ENCODE measurements at places on chromosomes 6 and 20.
A peak's percentile ranks its signal among the peaks of the same experiment; 100 is the strongest.

DNA sequence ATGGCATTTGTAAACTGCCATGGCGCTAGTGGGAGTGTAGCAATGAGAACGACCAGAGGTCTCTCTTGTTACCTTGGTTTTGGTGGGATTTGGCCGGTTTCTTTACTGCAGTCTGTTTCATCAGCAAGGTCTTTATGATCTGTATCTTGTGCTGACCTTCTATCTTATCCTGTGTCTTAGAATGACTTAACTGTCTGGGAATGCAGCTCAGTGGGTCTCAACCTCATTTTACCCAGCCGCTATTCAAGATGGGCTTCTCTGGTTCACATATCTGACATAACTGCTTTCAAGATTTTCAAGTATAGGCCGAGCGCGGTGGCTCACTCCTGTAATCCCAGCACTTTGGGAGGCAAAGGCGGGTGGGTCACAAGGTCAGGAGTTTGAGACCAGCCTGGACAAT lies 1.9 kb upstream of the SFT2D1 start:
- DNase-seq = no peak

DNA sequence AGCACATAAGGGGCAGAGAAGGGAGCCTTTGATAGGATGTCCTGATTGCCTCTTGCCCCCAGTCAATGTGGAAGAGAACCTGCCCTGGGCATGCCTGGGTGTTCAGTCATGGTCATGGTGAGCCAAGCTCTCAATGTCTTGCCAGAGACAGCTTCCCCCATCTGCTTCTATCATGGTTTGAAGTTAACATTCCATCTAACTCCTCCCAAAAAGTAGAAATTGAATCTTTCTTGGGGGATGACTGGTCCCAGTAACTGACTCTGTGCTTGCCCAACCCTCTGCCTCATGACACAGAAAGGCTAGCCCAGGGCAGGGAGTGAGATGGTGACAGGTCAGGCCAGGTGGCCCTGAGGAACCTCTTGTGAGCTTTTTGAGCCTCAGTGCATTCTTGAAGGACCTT lies 60.1 kb downstream of the ADTRP start:
- no peak for DNase-seq

DNA sequence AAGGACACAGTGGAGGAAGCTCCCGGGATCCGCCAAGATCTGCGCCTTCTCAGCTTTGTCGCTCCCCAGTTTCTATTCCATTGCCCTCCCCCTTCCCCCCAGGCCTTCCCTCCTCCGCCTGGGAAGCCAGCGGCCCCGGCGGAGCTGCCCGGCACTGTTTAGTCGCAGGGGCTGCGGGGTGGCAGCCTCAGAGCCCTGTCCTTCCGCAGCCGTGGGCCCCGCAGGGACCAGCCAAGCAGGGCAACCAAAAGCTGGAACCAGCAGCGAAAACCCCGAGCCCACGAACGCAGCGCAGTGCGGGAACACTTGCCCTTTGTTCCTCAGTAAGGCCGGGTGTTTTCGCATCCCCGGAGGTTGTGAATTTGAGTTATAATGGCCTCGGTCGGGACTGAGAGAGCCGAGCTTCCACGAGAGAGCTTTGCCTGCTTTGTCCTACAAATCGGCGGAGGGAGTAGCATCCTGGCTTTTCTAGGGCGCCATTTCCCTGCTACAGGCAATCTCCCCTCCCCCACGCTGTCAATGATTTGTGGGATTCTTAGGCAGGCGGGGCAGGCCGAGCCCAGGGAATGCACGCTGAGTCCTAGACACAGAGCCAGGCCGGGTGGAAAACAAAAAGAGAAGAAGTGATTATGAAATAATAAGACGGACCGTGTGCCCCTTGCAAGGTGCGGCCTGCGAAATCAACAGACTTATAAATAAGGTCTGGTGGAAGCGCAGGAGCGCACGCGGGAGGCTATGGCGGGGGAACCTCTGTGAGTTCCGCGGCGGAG lies 4.0 kb upstream of the TUBB2B start:
- DNase-seq = no peak

- no peak for DNase-seq
Observed at GRCh38 chr6:155660251-155660977, 204.8 kb upstream of the NOX3 start.

GRCh38 chr6:151118461-151119123 lies 121.2 kb upstream of the AKAP12 start:
- no peak for DNase-seq

GRCh38 chr6:106064756-106065155 lies 21.4 kb upstream of the PRDM1 start:
- DNase-seq = no peak

GRCh38 chr6:41306187-41306854 lies 19.8 kb upstream of the TREM1 start:
- DNase-seq = peak; percentile 18

DNA sequence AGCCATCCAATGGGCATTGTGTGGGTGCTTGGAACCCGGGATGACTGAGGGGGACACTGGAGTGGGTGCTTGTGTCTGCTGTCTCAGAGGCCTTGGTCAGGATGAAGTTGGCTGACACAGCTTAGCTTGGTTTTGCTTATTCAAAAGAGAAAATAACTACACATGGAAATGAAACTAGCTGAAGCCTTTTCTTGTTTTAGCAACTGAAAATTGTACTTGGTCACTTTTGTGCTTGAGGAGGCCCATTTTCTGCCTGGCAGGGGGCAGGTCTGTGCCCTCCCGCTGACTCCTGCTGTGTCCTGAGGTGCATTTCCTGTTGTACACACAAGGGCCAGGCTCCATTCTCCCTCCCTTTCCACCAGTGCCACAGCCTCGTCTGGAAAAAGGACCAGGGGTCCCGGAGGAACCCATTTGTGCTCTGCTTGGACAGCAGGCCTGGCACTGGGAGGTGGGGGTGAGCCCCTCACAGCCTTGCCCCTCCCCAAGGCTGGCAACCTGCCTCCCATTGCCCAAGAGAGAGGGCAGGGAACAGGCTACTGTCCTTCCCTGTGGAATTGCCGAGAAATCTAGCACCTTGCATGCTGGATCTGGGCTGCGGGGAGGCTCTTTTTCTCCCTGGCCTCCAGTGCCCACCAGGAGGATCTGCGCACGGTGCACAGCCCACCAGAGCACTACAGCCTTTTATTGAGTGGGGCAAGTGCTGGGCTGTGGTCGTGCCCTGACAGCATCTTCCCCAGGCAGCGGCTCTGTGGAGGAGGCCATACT lies 49.4 kb downstream of the PYGB start:
- DNase-seq = no peak

DNA sequence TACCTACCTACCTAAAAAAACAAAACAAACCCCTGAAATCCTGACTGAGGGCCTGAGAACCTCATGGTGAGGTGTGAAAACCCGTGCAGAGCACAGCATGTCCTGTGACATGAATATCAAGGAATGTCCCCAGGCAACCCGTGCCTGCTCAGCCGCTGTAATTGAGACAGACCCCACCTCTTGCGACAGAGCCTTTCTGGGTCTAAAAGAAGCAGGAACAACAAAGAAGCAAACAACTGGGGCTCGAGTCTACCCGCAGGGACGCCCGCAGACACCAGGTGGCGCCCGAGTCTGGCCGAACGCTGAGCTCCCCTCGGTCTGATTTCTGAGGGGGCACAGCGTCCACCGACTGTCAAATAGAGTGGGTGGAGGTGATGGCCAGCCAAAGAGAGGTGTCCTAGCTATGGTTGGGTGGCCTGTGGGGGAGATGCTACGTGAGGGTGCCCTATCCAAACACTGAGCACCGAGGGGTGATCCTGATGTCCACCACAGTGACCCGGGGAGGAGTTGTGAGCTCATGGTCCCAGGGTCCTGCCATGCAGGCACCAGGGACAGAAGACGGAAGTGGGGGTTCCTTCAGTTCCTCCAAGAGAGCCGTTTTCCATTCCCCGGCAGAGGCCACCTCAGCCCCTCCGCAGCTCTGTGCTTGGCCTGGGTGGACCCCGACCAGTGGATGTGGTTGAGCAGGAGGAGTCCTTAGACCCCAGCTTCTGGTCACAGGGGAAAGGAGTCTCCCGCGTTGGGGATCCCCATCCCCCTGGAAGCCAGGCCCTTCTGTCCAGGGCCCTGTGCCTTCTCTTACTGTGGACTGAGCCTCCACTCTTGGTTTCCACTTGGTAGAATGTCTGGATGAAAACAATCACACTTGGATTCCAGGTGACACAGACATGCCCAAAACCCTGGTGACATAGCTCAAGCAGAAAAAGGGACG lies 268.2 kb downstream of the CDC5L start:
- peak; percentile 43 for DNase-seq

DNA sequence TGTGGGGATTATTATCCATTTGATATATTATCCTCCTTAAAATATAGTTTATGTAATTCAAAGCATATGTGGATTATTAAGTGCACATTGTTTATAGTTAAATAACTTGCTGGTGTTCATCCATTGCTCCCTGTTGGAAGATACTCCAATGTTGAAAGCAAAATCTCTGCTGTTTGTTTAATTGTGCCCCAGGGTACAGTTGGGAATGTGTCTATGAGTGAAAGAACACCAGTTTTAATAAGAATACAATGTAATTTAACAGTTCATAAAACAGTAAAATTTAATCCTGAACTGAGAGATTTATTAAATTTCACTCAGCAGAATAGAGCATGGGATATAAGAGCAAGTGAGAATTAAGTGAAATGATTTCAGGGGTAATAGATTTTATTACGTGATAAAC lies 364.9 kb downstream of the GRIK2 start:
- DNase-seq = no peak

- no peak for DNase-seq
Observed at GRCh38 chr6:72464791-72465691, 156.8 kb upstream of the KCNQ5 start.

DNA sequence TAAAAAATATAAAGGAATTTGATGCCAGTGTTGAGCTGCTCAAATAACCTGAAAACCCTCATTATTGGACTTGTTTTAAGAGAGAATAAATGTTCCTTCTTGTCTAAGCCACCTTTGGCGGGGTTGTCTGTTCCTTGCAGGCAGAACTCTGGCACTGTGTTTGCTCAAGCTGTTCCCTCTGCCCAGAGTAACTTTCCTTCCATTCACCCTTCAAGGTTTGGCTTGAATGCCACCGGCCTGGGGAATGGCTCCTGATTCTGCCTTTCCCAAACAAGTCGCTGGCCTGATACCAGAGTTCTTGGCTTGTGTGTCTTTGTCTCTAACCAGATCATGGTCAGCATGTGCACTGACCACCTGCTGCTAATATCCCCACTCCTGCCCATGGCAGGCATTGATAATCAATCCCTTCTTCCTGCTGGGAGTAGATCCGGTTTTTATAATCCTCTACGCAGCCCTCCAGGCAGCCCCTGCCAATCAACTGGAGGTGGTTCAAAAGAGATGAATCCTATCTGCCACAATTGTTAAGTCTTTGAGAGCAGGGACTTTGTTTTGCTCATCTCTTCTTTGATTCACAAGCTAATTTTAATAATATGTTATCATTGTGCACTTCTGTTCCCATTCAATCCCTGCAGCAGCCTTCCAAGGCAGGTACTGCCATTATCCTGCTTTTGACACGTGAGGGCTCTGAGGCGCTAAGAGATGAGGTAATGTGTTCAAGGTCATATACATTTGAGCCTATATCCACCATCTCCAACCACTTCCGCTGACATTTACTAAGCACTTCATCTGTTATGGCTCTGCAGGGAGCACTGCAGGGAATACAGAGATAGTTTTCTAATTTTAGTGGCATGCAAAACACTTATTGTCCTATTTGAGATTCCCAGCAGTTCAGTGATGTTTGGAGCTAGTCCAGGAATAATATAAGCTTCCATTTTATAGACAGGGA lies 3.1 kb upstream of the CCM2L start:
- DNase-seq = no peak

DNA sequence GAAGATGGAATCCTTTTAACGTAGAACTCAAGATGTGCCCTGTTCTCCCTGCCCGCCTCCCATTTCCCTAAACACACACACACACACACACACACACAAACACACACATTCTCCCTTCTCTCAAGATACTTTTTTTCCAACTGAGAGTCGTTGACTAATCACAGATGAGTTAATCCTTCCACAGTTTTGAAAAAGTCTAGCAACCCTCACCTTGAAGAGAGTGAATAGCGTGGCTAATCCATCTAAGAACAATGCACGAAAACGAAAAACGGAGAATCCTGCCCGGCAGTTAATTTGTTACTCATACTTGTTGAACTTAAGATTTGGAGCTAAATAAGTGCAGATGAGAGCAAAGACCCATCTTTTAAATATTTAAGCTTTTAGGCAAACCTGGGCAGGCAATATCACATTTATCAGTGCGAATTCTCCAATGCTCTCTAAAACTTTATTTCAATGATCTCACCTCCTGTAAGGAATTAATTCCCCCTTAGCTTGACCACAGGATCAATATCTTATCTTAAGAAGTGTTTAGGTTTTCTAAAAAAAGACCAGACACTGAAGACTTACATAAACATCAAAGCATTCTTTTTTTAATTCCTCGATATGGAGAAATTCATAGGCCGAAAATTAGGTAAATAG lies 1.1 kb downstream of the AGPAT4 start:
- no peak for DNase-seq

DNA sequence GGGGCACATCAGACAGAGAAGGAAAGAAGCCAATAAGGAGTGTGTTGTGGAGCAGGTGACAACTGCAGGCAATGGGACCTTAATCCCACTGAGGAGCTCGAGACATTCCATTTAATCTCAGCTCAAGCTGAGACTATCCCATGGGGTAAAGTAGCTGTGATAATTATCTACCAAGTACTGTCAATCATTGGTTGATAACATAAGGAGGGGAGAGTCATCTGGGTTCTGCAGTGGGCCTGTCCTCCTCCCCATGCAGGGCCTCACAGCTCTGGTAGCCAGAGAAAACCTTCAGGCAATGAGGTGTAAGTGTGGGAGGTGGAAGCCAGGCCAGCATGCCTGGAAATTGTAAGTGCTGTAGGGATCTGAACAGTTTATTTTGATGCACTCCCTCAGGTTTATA lies 375.0 kb upstream of the ARID1B start:
- DNase-seq = no peak

DNA sequence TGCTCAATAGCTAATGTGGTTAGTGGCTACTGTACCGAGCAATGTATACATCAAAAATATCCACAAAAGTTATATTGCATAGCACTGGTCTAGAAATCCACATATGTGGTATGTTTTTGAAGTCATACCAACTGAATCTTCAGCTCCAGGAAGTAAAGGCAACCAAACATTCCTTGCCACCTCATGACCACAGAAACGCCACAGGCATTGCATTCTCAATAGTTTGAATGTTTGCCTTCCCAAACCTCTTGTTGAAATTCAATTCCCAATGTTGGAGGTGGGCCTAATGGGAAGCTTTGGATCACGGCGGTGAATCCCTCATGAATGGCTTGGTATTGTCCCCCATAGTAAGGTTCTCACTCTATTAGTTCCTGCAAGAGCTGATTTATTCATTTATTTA lies 18.2 kb upstream of the ZNF391 start:
- DNase-seq = no peak

- no peak for DNase-seq
Observed at GRCh38 chr6:163255265-163255664, 159.3 kb upstream of the QKI start.

DNA sequence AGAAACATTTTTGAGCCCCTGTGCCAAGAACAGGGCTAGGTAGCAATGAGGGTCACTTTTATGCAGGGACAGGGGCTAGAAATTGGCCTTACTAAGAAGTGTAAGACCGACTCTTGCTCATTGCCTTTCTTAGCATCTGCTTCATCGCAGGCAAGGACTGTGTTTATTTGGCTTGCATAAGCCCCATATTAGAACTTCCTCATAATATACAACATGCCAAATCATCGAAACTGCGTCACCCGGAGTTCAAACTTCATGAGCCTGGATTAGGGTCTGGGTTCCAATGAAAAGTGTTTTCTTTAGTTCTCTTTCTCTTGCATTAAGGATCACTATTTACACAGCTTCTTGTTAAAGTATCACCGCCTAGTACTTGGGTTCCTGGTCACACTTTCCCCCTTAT lies 977 bp upstream of the SMAP1 start:
- DNase-seq = no peak

GRCh38 chr6:105909106-105909505 lies 177.0 kb upstream of the PRDM1 start:
- no peak for DNase-seq
